ENCODE measurements at places on chromosomes 6 and 20.

GRCh38 chr20:50814438-50815161, 19.7 kb downstream of the BCAS4 start:
- DNase-seq: no peak

- no peak for DNase-seq
Observed at GRCh38 chr20:2118783-2119182, 17.2 kb downstream of the STK35 start.

GRCh38 chr6:2970753-2971419, 481 bp downstream of the SERPINB6 start:
- DNase-seq: peak; percentile 39

DNA sequence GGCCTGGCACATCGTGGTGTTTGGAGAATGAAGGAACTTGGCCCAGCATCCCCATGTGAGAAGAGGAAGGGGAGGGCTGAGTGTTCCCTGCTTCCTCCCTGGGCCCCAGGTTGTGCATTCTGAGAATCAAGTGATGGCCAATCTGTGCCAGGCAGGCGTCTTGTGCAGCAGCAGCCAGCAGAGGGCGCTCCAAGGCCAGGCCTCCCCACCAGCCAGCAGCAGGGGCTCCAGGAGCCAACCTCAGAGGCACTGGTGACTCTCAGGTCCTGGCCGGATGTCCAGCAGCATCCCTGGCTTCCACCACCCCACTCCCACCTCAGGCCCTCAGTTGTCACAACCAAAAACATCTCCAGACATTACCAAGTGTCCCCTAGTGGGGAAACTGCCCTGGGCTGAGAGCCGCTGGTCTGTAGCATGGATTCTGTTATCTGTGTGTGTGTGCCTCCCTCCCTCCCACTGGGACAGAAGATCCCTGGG, 192.0 kb downstream of the PREX1 start:
- peak; percentile 50 for DNase-seq

DNA sequence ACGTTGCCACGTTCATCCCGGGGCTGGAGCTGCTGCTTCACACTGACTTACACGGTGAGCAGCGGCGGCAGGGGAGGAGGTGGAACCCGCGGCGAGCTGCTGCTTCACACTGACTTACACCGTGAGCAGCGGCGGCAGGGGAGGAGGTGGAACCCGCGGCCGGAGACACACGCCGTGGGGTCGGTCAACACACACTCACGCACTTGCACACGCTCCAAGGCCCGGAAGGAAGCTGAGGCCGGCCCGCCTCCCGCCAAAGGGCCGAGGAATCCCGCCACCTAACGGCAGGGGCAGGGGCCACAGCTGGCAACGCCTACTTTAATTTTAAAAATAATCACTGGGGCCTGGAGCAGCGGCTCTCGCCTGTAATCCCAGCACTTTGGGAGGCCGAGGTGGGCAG, 94.4 kb upstream of the FOXC1 start:
- DNase-seq: no peak

DNA sequence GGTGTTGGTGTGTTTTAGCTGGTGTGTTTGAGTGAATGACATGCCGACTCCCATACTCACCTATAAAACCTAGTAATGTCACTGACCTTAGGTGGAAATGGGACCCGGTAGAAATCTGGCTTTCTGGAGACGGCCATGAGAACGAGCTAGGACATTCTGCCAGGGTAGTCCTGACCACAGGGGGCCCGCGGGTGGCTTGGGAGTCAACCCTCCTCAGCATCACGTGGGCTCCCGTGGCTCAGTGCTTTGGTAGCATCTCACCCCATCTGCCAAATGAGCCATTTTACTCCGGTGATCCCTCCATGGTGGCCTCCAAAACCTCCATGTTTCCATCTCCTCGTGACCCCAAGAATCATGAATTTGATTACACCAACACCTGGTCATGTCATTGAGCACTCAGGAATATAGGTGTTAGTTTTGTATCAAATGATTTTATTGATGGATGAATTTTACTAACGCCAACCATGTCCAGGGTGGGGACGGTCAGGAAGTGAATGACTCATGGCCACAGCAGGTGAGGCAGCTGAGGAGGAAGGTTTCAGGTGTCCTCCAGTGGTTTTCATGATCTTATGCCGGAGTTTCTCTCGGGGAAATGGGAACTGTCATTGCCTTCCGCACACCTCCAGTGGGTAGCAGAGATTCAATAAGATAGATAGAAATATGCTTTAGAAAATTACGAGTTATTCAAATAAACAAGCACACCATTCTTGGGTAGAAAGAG, 195.0 kb downstream of the SYNDIG1 start:
- DNase-seq: no peak

GRCh38 chr6:16412171-16412570, 173.8 kb downstream of the GMPR start:
- no peak for DNase-seq

DNA sequence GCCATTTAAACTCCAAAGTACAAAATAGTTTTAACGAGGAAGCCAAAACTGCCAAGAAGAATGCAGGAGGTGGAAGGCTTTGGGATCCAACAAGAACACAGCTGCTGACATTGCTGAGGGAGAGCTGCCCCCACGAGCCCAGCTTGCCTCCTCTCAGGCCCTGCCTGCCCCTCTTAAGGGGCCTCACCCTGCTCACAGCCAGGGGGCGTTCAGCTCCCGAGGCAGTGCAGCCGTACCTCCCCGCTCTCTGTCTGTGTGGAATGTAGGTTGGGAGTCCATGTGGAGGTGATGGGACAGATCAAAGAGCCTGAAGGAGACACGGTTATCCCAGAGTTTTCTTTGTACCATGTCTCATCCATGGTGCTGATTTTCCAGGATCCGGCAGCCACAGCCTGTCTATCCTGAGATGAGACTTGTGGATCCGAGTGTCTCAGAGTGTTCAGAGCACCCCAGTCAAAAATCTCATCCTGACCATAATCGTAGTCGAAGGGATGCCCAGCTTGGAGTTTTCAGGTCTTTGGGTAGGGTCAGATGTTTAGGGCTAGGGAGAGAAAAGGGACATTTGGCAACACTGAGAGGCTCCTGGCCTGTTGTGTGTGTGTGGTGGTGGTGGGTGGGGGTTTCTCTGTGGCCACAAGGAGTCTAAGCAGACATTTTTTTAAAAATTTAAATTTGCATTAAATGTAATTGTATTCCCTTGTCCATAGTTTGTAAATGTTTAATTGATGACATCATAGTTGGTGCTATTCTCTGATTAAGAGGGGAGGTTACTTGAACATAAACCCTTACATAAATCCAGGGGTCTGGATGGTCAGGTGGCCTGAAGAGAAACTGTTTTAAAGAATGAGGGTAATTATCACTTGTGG, 111.4 kb upstream of the CLDN20 start:
- DNase-seq: no peak

DNA sequence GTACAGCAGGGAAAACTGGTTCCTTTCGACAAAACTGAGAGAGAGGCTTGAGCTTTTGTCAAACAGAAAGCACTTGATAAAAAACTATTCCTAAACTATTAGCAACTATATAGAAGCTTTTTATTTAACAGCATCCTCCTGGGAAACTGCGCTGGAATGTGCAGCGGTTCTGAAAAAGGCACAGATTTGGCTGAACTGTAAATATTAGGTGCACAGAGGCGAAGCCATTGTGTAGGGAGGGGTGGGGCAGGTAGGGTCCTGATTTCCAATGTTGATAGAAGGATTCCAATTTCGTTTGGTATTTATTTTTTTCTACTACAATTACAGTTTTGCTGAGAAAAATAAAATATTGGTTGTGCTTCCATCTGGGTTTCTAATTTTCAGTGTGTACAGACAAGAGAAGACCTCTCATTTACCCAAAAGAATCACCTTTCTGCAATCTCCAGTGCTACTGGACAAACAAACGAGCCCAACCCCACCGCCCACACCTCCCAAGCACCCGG, 698 bp upstream of the SH3BGRL2 start:
- DNase-seq: no peak

DNA sequence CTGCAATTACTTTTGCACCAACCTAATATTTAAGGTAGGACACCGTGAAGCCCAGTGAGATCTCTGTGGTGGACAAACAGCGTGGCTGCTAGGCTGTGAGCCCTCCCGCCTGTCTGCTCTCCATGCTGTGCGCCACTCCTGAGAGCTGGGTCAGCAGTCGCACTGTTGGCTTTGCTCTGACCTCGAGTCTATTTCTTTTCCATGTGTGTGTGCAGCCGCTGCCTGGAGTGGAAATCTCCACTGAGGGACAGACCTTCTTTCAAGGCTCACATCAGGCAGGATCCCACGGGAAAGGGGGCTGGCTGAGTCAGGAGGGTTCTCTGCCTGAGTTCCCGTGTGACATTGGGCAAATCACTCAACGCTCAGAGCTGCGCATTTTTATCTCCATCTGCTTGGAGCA, 27.1 kb downstream of the RIPOR3 start:
- no peak for DNase-seq

- DNase-seq: no peak
Observed at GRCh38 chr20:37574199-37574890, 46.7 kb upstream of the BLCAP start.

DNA sequence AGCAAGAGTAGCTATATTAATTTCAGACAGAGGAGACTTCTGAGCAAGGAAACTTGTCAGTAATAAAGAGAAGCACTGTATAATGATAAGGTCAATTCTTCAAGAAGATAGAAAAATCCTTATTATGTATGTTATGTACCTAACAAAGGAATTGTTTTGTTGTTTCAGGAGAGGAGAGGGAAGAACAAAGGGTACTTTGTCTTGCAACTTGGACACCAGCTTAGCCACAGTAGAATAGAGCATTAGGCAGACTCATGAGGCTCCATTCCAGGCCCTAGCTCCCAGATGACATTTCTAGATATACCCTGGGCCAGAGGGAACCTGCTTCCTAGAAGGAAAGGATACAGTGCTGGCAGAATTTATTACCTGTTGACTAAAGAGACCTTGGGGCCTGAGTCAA, 6.5 kb upstream of the NUS1 start:
- DNase-seq: no peak

GRCh38 chr6:120473804-120474203, 860.5 kb downstream of the TBC1D32 start:
- no peak for DNase-seq

- DNase-seq: peak; percentile 59
Observed at GRCh38 chr6:116564311-116564710, 7.0 kb upstream of the RWDD1 start.

DNA sequence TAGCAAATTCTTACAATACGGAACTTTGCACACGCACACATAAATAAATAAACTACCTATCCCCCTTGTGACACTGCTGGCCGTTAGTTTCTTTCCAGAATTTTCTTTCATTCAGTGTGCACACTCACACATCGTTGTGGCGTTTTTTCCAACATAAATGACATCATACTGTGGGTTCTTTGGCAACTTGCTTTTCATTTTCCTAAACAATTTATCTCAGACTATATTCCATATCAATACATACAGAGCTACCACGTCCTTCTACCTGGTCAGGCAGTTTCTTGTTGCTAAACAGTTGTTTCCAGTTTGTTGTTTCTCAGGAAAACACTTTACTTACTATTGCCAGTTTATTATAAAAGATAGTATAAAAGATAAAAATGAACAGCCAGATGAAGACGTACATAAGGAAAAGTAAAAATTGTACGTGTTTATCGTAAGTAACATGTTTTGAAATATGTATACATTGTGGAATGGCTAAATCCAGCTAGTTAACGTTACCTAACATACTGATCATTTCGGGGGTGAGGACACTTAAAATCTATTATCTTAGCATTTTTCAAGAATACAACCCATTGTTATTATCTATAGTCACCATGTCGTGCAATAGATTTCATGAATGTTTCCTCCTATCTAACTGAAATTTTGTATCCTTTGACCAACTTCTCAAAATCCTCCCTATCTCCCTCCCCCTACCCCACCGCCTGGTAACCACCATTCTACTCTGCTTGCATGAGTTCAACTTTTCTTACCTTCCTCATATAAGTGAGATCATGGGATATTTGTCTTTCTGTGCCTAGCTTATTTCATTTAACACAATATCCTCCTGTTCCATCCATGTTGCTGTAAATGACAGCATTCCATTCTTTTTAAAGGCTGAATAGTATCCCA, 1.2 kb upstream of the TP53RK start:
- peak; percentile 13 for DNase-seq

GRCh38 chr20:8527998-8528723, 396.1 kb downstream of the PLCB1 start:
- peak; percentile 83 for DNase-seq

DNA sequence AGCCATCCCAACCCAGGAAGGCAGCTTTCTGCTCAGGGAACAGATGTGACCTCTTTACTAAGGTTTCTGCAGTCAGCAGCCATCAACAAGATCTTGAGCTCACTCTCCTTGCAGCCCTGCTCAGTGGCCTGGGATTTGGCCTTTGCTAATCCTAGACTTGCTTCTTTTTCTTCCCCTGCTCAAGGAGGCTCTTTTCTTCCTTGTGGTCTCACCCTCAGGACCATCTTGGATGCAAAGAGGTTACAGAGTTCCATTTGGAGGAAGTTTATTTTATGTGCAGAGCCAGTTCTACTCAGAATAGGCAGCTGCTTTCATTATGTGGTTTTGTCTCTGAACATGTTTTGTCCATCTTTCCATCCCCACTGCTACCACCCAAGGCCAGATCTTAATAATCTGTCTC, 49.3 kb downstream of the RALY start:
- DNase-seq: no peak

DNA sequence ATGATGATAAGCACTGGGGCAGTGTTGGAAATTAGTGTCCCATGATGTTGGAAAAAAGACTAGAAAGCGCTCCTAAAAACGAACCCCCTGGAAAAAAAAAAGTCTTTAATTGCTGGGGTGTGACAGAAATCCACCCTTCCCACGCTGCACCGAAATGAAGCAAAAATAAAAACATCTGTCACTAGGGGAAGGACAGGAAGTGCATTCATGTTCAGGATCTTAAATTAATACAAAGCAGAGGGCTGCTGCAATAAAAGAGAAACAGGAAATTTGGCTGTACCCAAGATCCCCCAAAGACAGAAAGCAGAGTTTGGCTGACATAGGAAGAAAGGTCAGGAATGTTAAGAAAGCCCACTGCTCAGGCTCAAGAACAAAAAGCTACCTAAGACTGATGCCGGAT, 333.9 kb downstream of the TBC1D32 start:
- DNase-seq: no peak

DNA sequence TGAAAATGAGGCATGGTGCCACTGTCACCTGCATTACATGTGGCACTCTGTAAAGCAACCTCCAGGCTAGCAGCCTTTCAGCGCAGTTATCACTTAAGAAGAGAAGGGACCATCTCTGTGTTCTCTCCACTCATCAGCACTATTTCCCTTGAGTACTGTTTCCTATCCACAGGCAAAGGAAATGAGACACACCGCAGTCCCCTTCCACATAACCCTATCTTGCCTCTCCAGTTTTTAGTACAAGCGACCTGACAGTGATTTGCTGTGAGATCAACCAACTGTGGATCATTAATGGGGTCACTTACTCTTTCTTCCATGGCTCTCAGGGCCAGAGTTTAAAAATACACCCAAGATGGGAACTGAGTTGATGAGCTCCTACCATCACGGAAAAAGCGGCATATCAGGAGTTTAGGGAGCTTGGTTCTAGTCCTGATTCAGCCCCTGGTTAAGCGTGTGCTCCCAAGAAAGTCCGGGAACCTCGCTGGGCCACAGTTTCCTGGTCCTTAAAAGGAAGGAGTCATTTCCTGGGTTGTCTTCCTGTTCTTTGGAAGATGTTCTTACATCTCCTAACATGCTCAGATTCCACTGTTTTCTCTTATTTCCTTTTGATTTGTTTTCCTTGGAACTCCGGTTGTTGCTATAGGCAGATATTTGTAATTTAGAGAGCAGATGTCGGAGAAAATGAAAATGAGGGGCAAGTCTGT, 27.3 kb downstream of the PRDM1 start:
- peak; percentile 43 for DNase-seq
